Cortex of kidney (tissue), 1 donor: ENCODE measurements at places on chromosomes 5 and 9.

GRCh38 chr9:37620396-37620795 is 28.0 kb upstream of the TOMM5 start:
- DNase-seq, result no peak

- DNase-seq, result no peak
These were observed 236.5 kb downstream of the DMRTA1 start for GRCh38 chr9:22682961-22683699.

- no peak for DNase-seq
These were observed 4.5 kb downstream of the SHROOM1 start for GRCh38 chr5:132825834-132826391.

GRCh38 chr9:91048749-91049148 is 247.1 kb downstream of the SYK start:
- no peak for DNase-seq

DNA sequence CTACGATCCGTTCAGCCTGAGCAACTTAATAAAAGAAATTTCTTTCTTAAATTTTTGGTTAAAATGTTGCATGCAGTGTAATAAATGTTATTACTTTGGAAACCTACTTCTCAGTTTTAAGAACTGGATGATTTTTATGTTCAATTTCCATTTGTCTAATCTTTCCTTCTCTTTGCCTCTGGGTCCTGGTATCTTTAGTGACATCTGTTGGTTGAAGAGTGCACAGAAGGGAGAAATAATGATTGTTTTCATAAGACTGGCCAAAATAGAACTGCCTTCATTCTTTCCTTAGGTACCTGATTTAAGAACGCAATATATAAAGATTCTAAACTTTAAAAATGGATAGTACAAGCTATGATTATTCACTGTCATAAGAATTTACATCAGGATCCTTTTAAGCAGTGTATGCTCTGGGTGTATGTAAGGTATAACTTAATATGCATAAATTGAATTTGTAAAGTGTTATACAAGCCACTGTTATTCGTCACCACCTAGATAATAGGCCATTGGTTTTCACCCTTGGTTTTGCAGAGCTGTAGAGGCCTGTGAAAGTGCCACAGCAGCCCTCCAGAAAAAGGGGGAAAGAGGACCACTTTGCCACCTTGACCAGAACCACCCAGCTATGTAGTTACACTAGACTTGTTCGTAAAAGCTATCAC is 82.8 kb upstream of the TLX3 start:
- DNase-seq, result no peak

DNA sequence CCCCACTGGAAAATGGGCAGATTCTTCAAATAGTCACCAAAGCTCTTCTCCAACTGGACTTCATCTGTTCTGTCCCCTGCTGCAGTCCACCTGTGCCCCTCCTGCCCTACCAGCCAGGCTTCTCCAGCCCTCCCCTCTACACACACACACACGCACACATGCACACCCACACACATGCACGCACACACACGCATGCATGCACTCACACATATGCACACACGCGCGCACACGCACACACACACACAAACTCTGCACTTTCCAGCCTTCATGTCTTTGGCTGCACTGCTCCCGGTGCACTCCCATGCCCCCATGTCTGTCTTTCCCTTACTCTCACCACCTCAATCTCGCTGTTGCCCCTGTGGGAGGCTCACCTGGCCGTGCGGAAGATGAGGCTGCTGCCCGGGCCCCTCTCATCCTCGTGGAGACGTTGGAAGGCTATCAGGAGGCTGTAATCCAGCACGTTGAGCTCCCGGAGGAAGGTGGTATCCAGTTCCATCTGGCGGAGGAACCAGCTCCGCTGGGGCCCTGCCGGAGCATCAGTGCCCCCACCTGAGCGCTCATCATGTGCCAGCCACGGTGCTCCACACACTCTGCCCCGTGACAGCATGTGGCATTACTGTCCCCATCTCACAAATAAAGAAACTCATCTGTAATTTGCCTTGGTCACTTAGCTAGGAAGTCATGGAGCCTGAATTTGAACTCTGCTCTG is 5.7 kb downstream of the PIP5KL1 start:
- DNase-seq, result no peak

DNA sequence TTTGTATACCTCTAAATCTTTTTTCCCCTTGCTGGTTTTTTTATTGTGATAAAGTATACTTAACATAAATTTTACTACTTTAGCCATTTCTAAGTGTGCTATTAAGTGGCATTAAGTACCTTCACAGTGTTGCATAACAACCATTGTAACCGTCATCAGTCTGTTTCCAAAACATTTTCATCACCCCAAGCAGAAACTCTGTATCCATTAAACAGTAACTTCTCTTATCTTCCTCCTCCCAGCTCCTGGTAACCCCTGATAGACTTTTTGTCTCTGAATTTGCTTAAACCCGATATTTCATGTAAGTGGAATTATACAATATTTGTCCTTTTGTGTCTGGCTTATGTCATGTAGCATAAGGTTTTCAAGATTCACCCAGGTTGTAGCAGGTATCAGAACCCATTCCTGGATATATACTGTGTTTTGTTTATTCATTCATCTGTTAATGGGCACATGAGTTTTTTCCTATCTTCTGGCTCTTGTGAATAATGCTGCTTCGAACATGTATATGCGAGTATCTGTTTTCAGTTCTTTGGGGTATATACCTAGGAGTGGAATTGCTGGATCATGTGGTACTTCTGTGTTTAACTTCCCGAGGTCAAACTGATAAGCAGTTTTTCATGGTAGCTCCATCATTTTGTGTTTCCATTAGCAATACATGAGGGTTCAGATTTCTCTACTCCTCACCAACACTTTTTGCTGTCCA is 66.4 kb downstream of the EHMT1 start:
- no peak for DNase-seq

GRCh38 chr5:9533096-9533495 is 12.8 kb downstream of the SEMA5A start:
- DNase-seq, result no peak

- DNase-seq, result no peak
These were observed 1862.4 kb upstream of the ACO1 start for GRCh38 chr9:30522061-30522460.

GRCh38 chr5:135333732-135334515 is 65.1 kb downstream of the MACROH2A1 start:
- DNase-seq, result no peak

DNA sequence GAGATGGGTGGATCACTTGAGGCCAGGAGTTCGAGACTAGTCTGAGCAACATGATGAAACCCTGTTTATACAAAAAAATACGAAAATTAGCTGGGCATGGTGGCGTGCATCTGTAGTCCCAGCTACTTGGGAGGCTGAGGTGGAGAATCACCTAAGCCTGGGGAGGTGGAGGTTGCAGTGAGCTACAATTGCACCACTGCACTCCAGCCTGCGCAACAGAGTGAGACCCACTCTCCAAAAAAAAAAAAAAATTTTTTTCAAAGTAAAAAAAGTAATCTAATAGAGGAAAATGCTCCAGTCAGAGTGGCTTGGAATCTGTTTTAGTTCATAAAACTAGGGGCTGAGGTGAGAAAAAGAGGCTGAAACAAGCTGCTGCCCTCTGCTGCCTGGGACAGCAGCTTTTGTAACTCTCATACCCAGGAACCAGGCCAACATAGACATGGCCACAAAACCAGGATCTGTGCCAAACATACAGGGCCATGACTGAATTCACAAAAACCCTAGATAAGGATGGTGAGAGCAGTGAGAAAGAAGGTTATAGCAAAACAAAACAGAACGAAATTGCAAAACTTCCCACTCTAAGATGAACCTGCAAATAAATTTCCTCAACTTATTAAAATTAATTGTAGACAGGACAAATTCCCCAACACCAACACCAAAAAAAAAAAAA is 13.1 kb upstream of the DCAF12 start:
- no peak for DNase-seq

GRCh38 chr9:123527981-123528380 is 172.0 kb downstream of the CRB2 start:
- no peak for DNase-seq

- DNase-seq, result no peak
These were observed 239.6 kb downstream of the MAN2A1 start for GRCh38 chr5:109929376-109929775.

DNA sequence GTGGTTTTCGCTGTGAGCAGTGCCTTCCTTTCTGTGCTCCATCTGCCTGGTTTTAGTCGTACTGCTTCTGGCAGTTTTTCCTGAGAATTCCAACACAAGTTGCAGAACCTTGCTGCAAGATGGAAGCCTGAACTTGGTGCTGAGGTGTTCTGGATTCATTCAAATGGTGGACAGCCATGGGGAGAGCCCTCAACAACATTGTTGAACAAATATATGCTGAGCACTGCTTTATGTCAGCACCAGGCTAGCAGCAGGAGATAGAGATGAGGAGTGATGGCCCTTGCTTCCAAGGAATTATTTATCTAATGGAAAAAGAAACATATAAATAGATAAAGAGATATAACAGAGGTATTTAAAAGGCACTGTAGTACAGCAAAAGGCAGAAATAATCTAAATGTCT is 7.3 kb upstream of the RPS6 start:
- DNase-seq, result no peak

GRCh38 chr9:129863059-129863690 is 27.9 kb downstream of the USP20 start:
- DNase-seq, result no peak

DNA sequence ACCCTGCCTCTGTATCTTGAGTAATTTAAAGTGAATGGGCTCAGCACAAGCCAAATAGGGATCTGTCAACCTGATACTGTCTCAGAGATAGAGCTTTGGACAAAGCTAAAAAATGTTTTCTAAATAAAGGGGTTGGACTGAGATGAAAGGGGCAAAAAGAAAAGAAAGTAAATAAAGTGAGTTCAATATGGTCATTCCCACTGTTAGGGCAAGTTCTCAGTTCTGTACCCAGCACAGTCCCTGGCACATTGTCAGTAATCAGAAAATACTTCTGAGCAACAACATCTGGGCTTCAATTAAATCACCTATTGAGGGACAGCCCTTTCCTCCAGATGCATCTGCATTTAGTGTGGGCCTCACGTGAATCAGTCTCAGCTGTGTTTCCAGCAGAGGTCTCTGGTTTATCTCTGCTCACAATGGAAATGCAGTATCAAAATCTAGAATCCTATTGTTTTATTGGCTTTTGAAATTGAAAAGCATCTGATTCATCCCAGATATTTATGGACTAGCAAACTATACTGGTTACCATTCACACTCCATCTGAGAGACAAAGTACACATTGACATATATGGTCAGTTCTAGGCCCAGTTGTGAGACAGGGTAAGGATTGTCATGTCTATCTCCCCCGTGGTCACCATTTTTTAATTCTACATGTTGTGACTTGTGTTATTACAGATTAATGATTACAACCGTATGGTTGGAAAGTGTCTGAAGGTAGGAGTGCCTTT is 35.6 kb downstream of the ZNF474 start:
- no peak for DNase-seq

GRCh38 chr5:88203981-88204750 is 64.5 kb downstream of the TMEM161B start:
- no peak for DNase-seq

DNA sequence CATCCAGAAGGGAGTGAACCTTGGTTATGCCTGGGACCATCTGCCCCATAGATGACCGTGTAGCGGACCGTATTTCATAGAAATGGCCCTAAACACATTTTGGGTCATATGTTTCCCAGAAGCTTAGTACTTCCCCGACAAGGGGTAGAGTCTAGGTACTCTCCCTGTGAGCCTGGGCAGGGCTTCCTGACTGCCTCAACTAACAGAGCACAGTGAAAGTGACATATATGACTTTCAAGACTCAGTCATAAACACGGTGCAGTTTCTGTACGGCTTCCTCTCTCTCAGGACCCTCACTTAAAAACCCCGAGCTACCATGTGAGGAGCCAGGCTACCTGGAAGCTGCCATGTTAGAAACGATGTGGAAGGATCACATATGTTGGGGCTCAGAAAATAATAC is 20.9 kb downstream of the C9orf57 start:
- no peak for DNase-seq

DNA sequence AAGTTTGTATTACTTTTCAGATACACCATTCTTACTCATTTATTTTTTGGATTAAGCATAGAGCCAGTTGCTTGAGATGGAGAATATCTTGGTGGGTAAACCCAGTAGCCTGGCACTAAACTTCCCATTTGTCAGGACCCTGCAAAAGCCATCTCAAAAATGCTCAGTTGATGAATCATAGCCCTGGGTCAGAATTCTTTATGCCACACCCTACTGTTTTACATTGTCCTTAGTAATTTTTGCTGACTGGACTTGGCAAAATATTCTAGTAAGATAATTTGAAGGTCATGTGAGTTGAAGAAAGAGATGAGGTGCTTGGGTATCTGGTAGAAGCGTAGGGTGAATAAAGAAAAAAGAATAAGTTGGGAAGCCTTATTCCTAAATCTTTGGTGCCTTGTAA is 50.7 kb downstream of the C7 start:
- DNase-seq, result no peak

- no peak for DNase-seq
These were observed 1234.8 kb upstream of the C9orf72 start for GRCh38 chr9:28808042-28808441.

DNA sequence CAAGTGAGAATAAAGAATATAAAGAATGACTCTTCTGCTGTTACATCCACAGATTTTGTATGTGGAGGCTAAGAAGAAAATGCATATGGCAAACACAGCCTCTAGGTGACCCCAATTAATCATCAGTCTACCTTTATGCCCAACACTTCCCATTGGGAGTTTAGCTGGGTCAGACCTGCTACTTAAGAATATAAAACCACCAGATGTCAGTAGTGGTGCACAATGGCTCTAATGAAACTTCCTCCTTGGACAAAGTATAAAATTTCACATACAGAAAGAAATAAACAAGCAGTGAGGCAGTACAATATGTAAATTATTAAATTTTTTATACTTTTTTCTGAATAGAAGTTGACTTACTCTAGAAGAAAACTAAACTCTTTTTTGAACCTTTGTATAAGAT is 539.9 kb downstream of the BRINP1 start:
- DNase-seq, result no peak

- DNase-seq, result no peak
These were observed 12.5 kb upstream of the CHD1 start for GRCh38 chr5:98941131-98941883.

DNA sequence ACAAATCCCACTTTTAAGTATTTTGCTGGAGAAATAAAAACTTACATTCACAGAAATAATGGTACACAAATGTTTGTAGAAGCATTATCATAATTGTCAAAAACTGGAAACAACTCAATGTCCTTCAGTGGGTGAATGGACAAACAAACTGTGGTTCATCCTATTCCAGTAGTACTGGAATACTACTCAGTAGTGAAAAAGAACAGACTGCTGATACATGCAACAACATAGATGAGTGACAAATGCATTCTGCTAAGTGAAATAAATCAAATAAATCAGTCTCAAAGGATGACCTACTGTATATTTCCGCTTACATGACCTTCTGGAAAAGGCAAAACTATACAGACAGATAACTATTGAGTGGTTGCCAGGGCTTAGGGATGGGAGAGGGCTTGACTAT is 114.1 kb downstream of the ANKRD55 start:
- DNase-seq, result no peak
